ENCODE measurements at places on chromosomes 5 and 9.

DNA sequence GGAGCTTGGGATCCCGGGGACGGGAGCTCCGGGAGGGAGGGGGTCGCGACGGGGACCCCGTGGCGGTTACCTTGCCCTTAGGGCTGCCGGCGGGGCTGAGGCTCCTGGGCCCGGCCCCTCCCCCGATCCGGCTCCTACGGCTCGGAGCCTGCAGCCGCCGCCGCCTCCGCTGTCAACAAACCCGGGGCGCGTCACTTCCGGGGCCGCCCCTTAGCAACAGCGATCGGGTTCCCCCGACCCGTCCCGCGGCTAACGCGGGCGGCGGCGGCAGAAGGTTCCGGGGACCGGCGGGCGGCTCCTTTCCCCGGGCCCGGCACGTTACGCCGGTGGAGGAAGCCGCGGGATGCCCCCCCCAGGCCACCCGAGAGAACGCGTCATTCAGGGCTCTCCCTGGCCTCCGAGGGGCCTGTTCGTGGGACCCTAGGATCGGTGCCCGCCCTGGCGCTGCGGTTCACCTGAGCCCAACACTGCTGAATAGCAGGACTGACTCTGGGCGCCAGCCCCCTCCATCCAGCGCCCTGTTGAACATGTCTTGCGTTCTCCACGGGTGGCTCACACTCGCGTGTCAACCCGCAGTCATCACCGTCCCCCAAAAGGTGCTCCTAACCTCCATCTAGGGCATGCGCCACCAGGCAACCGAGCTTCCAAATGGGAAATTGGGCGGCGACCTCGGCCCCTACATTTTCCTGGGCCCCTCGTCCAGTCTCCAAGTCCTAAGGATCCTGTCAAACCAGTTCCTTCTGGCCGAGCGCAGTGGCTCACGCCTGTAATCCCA is at the start of gene ZER1:
Gene ZER1 (minus strand): TSS at position 183 of the 775 bp plus-strand sequence. CDS start 16,362 bp downstream, outside the sequence.
- peak; percentile 89 for DNase-seq

- no peak for DNase-seq
Measured at GRCh38 chr5:137393196-137393993, 105.7 kb downstream of the SPOCK1 start.

DNA sequence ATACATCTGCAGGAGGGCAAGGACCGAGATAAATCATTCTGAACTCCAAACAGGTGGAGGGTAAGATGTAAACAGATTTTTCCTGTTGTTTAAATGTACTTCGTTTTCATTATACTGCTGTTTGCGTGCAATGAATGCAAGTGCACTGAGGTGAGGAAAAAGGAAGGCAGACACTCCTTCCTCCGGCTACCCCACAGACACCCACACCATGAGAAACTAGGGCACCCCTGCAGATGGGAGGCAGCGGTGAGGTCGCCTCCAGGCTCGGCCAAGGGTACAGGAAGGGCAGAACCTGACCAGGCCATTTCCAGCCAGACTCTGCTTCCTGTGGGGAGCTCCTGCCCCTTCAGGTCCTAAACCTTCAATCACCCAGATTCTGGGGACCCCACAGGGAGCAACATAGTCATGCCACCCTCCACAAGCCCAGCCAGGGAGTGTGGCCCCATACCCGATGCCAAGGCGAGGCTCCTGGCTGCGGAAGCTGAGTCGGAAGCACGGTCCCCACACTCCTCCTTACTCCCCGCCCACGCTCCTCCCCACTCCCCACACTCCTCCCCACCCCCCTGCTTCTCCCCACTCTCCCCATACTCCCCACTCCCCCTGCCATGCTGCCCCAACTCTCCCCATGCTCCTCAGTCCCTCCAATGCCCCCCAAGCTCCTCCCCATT is 37.1 kb downstream of the VAV2 start:
- DNase-seq: no peak

- DNase-seq: no peak
Measured at GRCh38 chr5:151784141-151784540, 12.4 kb downstream of the G3BP1 start.

GRCh38 chr9:20562051-20562450 is 60.2 kb downstream of the MLLT3 start:
- DNase-seq: no peak

- DNase-seq: no peak
Measured at GRCh38 chr5:141692533-141692888, 10.5 kb upstream of the ARAP3 start.

All from NCI-H524 (cell line).